ENCODE measurements at places on chromosomes 5 and 9. TPM values are rescaled to one million over a fixed set of nuclear protein-coding genes. Genes with fewer than 3 reads are reported as not detected.

DNA sequence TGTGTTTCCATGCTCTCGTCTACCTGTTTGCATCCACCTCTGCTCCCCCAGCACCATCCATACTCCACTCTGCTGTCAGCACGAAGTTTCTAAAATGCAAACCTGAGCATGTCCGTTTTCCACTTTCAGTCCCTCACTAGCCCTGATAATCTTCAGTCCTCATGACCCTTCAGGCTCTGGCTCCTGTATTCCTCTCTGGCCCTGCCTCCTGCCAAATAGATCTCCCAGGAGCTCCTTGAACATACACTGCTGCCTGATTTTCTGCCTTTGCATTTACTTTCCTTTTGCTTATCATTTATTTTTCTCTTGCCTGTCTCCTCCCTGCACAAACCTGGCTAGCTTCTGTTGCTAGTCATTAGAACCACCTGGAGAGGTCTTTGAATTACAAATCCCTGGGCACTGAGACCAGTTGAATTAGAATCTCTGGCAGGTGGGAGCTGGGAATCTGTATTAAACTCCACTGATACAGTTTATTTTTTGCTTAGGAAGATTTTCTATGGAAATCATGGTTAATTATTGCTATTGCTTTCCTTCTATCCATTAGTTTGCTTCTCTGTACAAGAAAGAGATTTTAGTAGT lies 18.5 kb downstream of the ARHGEF28 start:
- no peak for DNase-seq

Gene DTWD2
- total RNA-seq = 5.8 TPM

Gene SAXO1
- not detected for total RNA-seq

Gene CDX1
- total RNA-seq = not detected

Gene PCDHA5
- not detected for total RNA-seq

Gene VAV2
- total RNA-seq = 3.5 TPM
